ENCODE measurements at places on chromosomes 6 and 20. TPM values are rescaled to one million over a fixed set of nuclear protein-coding genes. Genes with fewer than 3 reads are reported as not detected.

DNA sequence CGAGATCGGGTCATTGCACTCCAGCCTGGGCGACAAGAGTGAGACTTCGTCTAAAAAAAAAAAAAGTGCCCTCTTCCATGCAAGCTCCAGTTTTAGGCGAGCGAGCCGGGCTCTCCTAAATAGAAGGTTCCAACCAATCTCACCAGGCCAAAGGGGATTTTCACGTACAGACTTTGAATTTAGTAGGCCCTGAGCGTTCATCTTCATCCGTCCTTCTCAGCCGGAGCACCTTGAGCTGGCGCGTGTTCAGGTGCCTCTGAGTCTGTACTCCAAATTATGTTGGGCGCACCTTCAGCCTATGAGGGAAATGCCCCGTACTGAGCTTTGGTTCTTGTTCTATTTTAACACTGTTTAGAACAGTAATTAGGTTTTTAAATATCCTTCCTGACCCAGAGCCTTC is 817 bp upstream of the TAP2 start:
- H3K4me3 ChIP-seq = no peak overlapping the region
- no peaks in the 10 kb centered on the region for H3K36me3 ChIP-seq
- peaks cover 12% of the 10 kb centered on the region for H3K27me3 ChIP-seq
- DNase-seq = no peak

DNA sequence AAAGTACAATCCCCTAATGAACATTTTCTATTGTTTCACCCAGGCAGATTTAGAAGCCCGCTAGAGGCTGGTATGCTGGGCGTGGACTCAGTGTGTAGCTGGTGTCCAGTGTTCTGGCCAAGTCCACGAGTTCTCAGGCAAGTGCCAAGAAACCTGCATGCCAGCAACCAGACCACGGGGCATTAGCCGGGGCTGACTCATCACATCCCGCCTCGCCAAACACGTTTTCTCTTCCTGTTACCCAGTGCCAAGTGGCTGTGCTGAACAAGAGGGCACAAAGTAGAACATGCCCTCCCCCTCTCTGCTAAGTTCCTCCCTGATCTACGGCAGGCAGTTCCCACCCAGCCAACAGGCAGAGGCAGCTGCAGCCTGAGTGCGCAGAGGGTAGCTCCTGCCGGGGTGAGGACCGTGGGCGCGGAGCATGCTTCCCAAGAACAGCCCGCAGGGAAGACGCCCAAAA is 29.6 kb downstream of the RAMACL start:
- no peak for DNase-seq
- peaks cover 4% of the 10 kb centered on the region for H3K27me3 ChIP-seq
- peaks cover 29% of the 10 kb centered on the region for H3K4me1 ChIP-seq
- no peak overlapping the region for H3K4me3 ChIP-seq

GRCh38 chr6:54900666-54901065 is 54.1 kb downstream of the FAM83B start:
- no peak overlapping the region for H3K4me3 ChIP-seq
- no peak overlapping the region for H3K27ac ChIP-seq
- peaks cover 10% of the 10 kb centered on the region for H3K4me1 ChIP-seq
- H3K36me3 ChIP-seq = no peaks in the 10 kb centered on the region
- no peak for DNase-seq

The ESR1 gene
- total RNA-seq = not detected

- H3K36me3 ChIP-seq = no peaks in the 10 kb centered on the region
- no peak overlapping the region for H3K27ac ChIP-seq
- no peak for DNase-seq
- no peaks in the 10 kb centered on the region for H3K4me1 ChIP-seq
- peaks cover 4% of the 10 kb centered on the region for H3K27me3 ChIP-seq
Measured at GRCh38 chr6:104600639-104600931, 259.1 kb downstream of the HACE1 start.

The BYSL gene
- 36.2 TPM for total RNA-seq

GRCh38 chr6:56742122-56742791 is 99.6 kb upstream of the DST start:
- H3K4me1 ChIP-seq = peaks cover 41% of the 10 kb centered on the region
- peaks cover 4% of the 10 kb centered on the region for H3K27me3 ChIP-seq
- no peaks in the 10 kb centered on the region for H3K36me3 ChIP-seq
- DNase-seq = no peak

The POLH gene
- total RNA-seq = 20.2 TPM

The NDUFAF5 gene
- total RNA-seq = 51.2 TPM

DNA sequence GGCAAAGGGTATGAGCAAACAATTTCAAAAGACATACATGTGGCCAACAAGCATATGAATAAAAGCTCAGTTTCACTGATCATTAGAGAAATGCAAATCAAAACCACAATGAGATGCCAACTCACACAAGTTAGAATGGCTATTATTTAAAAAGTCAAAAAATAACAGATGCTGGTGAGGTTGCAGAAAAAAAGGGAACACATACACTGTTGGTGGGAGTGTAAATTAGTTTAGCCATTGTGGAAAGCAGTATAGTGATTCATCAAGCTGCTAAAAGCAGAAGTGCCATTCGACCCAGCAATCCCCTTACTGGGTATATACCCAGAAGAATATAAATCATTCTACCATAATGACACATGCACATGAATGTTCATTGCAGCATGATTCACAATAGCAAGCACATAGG is 6.7 kb upstream of the KHDC1L start:
- DNase-seq = no peak
- H3K27me3 ChIP-seq = no peaks in the 10 kb centered on the region
- no peak overlapping the region for H3K27ac ChIP-seq
- H3K36me3 ChIP-seq = no peaks in the 10 kb centered on the region

DNA sequence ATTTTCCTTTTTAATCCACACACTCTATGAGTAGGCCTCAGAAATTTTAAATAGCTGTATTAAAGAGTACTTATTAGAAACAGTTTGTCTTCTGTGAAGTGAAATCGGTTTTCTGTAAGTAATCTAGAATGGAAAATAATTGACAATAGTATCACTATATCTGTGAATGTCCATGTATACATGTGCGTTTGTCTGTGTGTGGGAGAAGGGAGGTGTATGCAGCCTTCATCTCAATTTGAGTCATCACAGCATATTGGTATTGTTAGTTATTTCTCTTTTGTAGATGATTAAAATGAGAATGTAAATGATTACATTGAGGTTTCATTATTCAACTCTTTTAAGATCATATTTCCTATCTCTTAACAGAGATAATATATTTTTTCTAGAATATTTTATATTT is 206.0 kb downstream of the EYS start:
- no peaks in the 10 kb centered on the region for H3K27me3 ChIP-seq
- no peak for DNase-seq
- no peak overlapping the region for H3K27ac ChIP-seq
- H3K4me1 ChIP-seq = no peaks in the 10 kb centered on the region
- no peak overlapping the region for H3K4me3 ChIP-seq

DNA sequence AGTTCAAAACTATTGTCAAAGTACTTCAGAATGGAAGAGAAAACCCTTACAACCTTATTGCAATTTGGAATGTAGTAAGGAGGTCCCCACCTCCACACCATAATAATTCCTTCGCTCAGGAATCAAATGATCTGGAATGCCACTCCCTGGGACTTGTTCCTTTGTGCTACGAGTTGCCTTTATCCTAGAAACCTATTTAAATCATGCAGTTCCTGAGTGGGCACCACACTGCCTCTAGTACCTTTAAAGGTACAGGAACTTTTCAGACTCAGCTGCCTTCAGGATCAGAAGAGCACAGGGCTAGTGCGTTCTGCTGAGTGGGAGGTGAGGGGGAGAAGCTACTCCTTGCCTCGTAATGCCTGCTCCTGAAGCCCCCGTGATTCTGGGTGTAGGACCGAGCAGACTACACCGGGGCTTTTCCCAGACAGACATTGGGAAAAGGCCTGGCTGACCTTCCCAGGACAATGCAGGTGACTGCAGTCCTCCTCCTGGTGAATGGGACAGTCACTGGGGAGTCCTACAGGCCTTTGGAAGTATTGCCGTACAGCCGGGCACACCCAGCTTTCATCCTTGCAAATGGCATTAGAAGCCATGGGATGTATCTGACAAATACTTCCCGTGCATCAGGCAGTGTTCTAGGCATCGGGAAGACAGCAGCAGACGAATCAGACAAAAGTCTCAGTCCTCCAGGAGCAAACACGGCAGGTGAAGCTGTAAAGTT is 11.8 kb upstream of the TUBB2B start:
- H3K27me3 ChIP-seq = peaks cover 7% of the 10 kb centered on the region
- H3K4me3 ChIP-seq = no peak overlapping the region
- peaks cover 5% of the 10 kb centered on the region for H3K36me3 ChIP-seq
- peaks cover 3% of the 10 kb centered on the region for H3K4me1 ChIP-seq
- no peak for DNase-seq

The PLA2G7 gene
- total RNA-seq = 0.44 TPM

The PARD6B gene
- total RNA-seq = 4.0 TPM

GRCh38 chr6:44333273-44333919 is 9.1 kb upstream of the SPATS1 start:
- H3K4me1 ChIP-seq = peaks cover 26% of the 10 kb centered on the region
- no peak for DNase-seq
- H3K36me3 ChIP-seq = no peaks in the 10 kb centered on the region
- peak overlapping the region; percentile 13 for H3K27ac ChIP-seq

DNA sequence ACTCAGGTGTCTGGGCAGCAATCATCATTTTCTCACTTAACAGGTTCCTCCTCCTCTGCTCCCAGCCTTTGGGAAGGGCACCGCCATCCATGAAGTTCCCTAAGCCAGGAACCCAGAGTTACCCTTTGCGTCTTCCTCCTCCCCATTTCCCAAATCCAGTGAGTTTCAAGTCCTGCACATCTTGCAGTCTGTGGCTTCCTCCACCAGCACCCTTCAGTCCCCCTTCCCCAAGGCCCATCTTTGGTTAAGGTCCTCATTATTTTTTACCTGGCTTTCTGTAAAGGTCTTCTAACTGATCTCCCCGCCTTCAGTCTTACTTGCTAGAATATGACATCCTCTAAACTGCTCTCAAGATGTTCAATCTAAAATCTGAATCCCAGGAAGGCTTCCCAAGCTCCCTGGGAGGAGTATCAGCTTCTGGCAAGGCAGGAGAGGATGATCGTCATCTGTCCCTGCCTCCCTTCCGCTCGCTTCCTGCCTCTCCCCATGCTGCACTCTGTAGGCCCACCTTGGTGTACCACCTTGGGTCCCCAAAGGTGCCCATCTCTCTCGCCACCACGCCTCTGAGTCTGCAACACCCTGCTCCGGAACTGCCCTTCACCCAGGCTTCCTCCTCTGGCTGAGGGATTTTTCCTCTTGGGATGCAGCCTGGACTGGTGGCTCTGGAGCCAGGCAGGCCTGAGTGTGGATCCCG is 11.4 kb upstream of the DUSP22 start:
- H3K4me3 ChIP-seq = no peak overlapping the region
- peaks cover 18% of the 10 kb centered on the region for H3K36me3 ChIP-seq
- peak overlapping the region; percentile 24 for H3K27ac ChIP-seq
- DNase-seq = no peak

DNA sequence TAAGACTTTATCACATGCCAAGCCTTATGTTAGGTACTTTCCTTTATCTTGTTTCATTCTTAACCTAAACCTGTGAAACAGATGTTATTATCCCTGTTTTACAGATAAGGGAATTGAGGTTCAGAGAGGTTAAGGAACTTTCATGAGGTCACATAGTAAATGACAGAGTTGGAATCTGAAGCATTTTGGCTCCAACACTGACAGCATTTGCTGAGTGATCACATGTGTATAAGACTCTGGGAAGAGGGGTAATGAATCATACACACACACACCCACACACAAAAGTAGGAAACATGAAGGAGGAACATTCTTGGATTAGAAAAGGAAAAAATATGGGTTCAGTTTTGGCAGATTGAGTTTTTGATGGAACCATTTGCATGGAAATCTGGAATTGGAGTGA is 212.5 kb downstream of the GJA1 start:
- no peaks in the 10 kb centered on the region for H3K36me3 ChIP-seq
- no peak for DNase-seq
- H3K27ac ChIP-seq = no peak overlapping the region
- H3K27me3 ChIP-seq = peaks cover 3% of the 10 kb centered on the region

DNA sequence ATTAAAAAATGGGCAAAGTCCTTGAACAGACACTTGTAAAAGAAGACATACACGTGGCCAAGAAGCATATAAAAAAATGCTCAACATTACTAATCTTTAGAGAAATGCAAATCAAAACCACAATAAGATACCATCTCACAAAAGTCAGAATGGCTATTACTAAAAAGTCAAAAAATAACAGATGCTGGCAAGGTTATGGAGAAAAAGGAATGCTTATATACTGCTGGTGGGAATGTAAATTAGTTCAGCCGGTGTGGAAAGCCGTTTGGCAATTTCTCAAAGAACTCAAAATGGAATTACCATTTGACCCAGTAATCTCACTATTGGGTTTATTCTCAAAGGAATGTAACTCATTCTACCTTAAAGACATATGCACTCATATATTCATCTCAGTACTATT is 166.6 kb downstream of the KHDC1L start:
- no peak overlapping the region for H3K4me3 ChIP-seq
- H3K36me3 ChIP-seq = no peaks in the 10 kb centered on the region
- H3K4me1 ChIP-seq = peaks cover 4% of the 10 kb centered on the region

GRCh38 chr6:119040636-119041035 is 37.8 kb downstream of the FAM184A start:
- H3K27ac ChIP-seq = peak overlapping the region; percentile 70
- H3K36me3 ChIP-seq = no peaks in the 10 kb centered on the region
- H3K27me3 ChIP-seq = peaks cover 2% of the 10 kb centered on the region
- DNase-seq = no peak
- H3K4me1 ChIP-seq = peaks cover 33% of the 10 kb centered on the region

DNA sequence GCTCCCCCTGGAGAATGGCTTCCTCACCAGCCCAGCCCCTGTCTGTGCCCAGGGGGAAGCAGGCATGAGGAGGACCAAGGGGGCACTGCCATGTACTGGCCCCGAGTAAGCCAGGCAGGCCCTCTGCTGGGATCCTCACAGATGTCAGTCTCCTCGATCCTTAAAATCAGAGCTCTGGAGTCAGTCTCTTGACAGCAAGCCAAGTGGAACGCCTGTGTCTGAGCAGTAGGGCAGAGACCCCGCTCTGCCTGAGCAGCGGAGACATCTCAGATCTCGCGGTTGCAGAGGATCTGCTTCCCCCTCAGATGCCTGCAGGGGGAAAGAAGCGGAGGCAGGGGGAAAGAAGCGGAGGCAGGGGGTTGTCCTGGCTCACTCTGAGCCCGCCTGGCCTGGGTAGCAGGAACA is 92.6 kb downstream of the SNX5 start:
- H3K27ac ChIP-seq = no peak overlapping the region
- peaks cover 14% of the 10 kb centered on the region for H3K4me1 ChIP-seq
- peaks cover 5% of the 10 kb centered on the region for H3K27me3 ChIP-seq
- DNase-seq = no peak

All from glutamatergic neuron (in vitro differentiated cells).